Bone marrow (tissue), 2 donors: ENCODE measurements at places on chromosomes 7 and 10.

DNA sequence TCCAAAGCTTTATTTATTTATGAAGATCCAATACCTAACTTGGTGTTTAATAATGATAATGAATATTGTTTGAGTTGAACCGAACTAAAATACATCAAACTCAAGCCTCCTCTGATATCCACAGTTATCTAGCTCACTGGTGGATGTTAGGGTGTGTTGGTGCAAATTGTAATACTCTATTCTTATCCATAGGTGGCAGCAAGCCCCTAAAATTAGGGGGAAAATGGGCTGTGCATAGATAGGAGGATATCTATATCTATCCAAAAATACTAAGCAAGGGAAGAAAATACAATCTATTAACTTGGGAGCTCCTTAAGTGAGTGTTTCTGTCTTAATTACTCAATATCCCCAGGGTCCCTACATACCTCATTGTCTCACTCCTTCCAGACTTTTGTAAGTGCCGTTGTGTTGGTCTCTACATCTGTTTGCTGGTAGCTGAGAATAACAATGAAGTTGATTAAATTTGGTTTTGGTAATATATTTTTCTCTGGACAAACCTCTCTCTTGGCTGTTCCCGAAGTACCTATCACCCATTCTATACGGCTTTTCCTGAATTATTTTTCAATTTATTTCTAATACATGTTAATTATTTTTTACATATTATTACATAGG lies 55.0 kb upstream of the VWDE start:
- DNase-seq, result no peak

DNA sequence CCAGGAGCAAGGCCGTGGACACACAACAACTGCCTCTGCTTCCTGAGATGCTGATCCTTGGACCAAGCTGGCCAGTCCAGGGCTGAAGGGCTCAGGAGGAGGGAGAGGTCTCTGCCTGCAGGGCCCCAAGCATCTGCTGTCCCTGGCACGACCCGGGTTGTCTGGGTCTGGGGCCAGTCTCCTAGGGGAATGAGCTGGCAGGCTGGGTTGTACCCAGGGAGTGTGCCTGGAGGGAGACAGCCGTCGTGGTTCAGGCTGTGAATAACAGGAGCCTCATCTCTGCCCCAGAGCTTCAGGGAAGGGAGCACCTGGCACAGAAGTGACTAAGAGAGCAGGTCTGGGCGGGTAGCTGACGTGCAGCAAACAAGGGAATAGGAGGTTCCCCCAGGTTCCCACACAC lies 17.9 kb upstream of the SERPINE1 start:
- DNase-seq, result no peak

GRCh38 chr7:16504019-16504418 lies 22.6 kb upstream of the LRRC72 start:
- no peak for DNase-seq

DNA sequence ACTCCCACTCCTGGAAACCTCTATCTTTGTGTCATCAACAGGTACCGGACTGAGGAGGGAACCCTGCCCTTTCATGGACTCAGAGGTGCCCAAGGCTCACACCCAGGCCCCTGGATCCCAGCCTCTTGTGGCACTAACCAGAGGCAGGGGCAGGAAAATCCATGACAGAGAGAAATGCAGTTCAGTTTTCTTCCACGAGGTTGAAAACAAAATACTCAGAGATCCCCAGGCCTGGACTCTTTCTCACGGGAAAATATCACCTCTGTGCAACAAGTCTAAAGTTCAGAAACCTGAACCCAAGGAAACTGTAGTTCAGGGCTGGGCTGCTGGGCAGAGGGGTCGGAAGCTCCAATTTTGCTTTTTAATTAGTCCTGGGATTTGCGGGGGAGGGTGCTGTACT lies 21.4 kb upstream of the OPN4 start:
- no peak for DNase-seq

- DNase-seq, result peak; percentile 36
These were observed 61.8 kb downstream of the ADD3 start for GRCh38 chr10:110069502-110069982.

DNA sequence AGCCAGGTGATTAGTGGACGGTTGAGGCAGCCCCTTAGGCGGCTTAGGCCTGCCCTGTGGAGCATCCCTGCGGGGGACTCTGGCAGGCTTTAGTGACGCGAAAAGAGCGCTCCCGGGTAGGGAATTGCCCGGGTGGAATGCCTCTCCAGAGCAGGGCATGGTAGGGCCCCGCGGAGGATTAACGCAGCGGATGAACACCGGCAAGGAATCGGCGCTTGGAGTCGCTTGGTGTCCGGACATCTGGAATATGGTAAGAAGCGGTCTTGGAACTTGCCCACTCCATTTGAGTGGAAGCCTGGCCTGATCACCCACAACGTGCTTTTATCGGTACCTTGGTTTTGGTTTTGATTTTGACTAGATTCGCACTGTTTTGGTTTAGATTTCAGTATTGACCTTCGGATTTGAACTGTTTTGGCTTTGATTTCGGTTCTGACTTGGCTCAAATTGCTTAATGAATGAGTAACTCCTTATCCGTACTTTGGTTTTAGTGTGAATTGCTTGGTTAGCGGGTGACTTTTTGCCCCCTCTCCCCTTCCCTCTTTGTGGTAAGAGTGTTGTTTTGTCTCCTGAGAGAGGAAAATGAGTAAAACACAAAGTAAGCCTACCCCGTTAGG lies 24.2 kb upstream of the CHST3 start:
- no peak for DNase-seq

DNA sequence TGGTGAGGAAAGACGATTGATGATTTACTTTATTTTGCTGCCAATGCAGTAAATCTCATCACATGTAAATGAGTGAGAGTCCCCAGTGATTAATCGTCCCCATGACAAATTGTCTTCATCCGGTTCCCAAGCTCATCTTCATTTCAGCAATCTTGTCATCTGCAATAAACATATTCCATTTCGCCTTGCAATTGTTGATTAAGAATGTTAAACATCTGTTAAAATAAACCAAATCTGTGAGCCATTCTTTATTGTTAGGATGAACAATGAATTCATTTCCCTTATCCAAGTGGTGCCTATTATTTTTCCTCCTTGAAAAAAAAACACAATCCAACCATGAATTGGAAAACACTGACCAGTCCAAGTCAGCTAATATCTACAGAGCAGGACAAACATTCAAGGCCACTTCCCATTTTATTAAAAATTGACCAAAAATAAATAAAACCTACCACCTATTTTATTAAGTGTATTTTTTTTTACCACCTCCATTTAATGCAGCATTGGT lies 36.5 kb downstream of the NPS start:
- no peak for DNase-seq

DNA sequence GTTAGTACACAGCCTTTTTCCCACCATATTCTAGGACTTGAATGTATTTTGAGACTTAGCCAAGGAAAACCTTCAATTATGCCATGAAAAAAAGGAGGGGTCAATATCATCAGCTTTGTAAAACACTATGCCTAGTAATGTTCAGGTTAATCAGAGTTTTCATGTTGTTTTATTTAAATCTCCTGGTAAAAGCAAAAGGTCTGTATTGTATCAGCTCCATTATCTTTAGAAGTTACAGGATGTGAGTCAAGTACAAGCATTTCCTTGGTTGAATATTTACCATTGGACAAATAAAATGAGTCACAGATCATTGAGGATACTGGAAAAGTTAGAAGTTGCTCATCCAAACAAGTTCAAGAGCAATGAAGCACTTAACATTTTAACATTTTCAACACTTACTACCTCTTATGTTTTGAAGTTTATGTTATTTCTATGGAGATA lies 89.9 kb upstream of the CAPZA2 start:
- DNase-seq, result no peak

DNA sequence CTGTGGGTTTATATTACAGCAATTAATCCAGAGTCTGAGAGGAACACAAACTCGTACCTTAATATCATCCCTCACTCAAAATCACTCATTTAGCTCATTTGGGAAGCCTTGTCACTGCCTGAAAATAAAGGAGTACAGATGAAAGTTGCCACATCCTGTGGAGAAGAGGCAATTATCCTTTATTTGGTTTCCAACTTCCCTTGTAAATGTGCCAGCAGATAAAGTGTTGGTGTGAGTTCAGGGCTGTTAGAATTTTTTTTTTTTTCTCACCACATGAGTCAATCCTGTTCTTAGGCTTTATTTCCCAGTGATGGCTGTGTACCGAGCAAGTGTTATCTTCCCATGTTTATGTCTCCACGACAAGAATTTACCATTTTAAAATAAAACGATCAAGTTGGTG lies 99.0 kb upstream of the SMIM30 start:
- no peak for DNase-seq

DNA sequence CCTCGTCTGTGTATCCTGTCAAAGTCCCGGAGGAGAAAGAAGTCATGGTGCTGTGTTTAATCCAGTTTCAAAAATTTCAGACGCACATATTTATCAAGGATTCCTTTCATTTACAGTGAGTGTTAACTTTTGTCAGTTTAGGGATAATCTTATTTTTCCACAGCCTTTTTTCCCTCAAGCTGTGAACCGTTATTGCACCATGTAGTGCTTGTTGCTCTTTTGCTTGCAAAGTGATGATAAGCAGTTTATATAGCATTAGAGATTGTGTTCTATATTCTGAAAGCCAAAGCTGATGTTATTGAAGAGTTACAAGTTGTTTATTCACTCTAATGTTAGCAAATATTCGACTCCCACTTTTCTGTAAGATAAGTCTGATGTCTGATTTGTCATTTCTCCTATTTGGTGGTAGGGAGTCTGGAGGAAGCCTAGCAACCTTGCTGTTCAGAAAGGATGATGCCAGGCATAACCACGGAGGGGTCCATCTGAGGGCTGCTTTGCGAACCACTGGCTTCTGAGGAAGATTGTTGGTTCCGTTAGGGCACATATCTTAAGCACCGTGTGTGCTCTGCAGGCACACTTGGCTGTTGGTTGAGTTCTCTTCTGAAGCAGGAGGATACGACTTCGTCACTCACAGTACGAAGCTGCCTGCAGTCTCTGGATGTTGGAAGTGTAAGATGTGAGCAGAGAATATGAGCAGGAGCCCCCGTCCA lies 11.7 kb downstream of the CCNY start:
- DNase-seq, result no peak

DNA sequence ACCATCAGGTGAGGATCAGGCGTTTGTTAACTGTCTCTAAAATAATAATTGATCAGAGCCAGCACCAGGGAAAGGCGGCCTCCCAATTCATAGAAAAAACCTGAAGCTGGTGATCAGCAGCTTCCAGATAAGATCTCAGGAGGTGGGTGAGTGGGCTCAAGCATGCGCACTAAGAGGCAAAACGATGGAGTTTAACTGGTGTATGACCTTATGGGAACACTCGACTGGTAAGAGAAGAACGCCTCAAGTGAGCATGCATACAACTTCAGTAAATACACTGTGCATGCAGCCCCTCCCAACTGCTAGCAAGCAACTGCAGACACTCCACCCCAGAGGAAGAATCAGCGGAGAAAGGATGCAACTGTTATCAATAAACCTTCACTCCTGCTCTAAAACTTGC lies 18.1 kb downstream of the RAPGEF5 start:
- no peak for DNase-seq

GRCh38 chr7:132782777-132783640 lies 206.7 kb upstream of the PLXNA4 start:
- no peak for DNase-seq
